ENCODE measurements at places on chromosomes 6 and 20.

GRCh38 chr6:55450005-55450404, 122.7 kb downstream of the GFRAL start:
- no peak for DNase-seq

GRCh38 chr20:34365765-34366213, 2.7 kb downstream of the ITCH start:
- peak; percentile 50 for DNase-seq

GRCh38 chr6:11537229-11538051, at the start of gene TMEM170B:
TSS of gene TMEM170B (plus strand) at chr6:11537749. CDS start at chr6:11538278, 529 bp downstream.
- peak; percentile 96 for DNase-seq

GRCh38 chr6:147950623-147950987, 392.0 kb upstream of the SASH1 start:
- DNase-seq = no peak

DNA sequence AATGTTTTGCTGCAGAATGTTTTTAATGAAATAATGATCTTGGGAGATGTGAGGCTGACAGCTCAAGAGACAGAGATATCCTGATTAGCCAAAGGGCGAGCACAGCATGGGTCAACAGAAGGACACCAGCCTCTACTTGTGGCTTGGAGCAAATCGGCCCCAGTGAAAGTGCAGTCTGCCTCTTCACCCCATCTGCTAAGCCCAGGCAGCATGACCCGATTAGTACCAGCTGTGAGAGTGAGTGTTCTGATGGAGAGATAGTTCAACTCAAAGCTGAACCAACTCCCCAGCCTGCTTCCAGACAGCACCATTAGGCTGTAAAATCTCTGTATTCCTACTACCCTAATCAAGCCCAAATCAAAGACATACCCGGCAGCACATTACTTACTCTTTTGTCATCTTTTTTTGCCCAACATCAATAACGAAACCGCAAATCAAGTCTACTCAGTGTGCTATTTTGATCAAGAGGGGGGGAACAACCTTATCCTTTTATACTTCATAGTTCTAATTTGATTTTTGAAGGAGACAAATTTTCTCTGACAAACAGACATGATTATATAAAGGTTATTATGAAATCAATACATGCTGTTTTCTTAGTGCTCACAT, 514.1 kb upstream of the NRSN1 start:
- DNase-seq = no peak

DNA sequence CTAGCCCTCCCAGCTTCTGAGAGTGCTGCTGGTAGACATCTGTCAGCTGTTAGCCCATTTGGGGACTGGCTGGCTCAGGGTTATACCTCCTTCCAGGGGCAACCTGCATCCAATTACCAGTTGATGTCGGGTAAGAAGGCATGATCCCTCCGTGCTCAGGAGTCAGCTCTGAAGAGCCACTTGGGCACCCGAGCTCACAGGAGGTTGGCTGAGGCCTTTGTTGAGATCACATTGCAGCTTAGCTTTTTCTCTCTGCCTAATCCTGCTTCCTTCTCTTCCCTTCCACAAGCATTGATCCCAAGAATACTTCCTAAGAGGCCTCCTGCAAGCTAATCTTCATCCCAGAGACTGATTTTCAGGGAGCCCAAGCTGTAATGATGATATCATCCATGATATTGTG, 35.5 kb downstream of the SCP2D1 start:
- no peak for DNase-seq

DNA sequence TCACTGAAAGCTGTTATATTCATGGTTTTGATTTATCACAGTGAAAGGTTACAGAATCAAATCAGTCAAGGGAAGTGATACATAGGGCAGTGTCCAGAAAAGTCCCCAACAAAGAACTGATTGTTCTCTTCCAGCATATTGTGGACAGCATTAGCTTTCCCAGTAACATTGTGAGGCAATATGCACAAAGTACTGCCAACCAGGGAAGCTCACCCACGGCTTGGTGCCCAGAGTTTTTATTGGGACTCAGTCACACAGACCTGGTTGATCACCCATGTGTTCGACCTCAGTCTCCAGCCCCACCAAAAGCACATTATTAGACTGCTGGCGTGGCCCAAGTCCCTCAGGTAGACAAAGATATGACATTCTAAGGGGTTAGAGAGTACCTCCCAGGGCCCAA, 76.0 kb downstream of the LCA5 start:
- DNase-seq = no peak

GRCh38 chr6:33869826-33870423, 66.1 kb upstream of the MLN start:
- DNase-seq = no peak

- no peak for DNase-seq
These were observed 59.1 kb upstream of the NT5E start for GRCh38 chr6:85390775-85391174.

- DNase-seq = peak; percentile 25
These were observed 73.5 kb upstream of the RNF217 start for GRCh38 chr6:124888581-124889371.

DNA sequence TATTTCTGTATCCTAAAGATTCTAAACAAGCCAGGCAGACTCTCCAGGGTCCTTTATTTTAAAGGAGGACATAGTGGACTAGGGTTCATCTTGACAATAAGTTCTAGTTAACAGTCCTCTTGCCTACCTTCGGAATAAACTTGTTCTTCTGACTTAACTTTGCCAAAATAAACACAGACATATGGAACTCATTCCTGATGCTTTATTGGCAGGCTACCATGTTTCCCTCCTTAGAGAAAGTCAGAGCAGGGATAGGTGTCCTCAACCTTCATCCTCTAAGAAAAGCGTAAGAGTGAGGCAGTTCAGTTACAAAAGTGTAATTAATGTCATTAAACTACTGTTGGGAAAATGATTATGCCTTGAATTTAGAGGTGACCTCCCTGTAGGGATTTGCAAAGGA, 46.9 kb upstream of the NRSN1 start:
- DNase-seq = no peak

- DNase-seq = peak; percentile 52
These were observed 22.9 kb downstream of the STX7 start for GRCh38 chr6:132490024-132490423.

DNA sequence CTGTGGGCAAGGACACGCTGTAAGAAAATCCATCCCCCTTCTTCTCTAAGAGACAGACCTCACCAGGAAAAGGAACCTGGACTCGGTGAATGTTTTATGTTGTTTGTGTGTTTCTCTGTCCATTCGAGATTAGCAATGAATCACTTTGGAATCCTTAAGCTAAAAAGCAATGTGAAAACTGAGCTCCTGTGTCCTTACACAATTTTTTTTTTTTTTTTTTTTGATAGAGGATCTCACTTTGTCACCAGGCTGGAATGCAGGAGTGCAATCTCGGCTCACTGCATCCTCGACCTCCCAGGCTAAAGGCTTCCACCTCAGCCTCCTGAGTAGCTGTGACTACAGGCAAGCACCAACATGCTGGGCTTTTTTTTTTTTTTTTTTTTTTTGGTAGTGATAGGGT, 32.1 kb downstream of the BFSP1 start:
- no peak for DNase-seq

DNA sequence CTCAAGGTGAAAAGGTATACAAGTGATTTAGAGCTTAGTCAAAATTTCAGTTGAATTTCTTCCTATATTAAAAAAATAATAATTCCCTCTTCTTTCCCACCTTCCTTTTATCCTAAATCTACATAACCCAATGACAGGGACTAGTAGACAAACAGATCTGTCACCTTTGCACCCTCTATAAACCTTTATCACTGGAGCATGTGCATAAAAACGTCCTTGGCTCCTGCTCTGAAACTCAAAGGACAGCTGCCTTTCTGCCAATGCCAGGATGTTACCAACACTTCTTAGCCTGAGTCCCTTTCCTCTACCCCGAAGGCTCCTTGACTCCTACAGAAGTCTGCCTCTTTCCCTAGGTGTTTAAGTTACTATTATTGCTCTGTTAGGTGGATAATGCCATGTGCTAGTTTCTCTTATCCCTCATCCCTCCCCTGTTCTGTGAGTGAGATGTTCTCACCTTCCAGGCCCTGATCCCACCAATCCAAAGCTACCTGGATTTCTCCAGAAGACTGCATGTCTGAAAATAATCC, 4.3 kb downstream of the CLVS2 start:
- no peak for DNase-seq

DNA sequence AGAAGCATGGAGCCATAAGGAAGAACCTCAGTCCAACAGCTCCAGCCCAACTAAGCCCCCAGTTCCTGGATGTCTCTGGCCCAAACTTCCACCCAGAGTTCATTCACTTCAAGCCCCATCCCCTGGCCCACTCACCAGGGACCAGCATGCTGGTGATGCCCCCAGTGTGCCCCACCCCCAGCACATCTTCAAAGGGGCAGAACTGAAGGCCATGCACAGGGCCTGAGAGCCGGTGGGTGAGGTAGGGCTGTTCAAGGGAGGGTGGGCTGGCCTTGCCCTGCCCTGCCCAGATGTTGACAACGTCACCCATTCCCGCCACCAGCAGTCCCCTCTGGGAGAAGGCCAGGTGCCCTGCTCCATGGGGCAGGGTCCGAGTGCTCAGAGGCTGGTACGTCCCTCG, 3.6 kb downstream of the B3GALT4 start:
- no peak for DNase-seq

- no peak for DNase-seq
These were observed 32.7 kb downstream of the COL20A1 start for GRCh38 chr20:63325554-63326313.

GRCh38 chr20:10861619-10862018, 187.8 kb upstream of the JAG1 start:
- DNase-seq = no peak

- DNase-seq = no peak
These were observed 81.2 kb upstream of the MAN1A1 start for GRCh38 chr6:119430805-119431204.

DNA sequence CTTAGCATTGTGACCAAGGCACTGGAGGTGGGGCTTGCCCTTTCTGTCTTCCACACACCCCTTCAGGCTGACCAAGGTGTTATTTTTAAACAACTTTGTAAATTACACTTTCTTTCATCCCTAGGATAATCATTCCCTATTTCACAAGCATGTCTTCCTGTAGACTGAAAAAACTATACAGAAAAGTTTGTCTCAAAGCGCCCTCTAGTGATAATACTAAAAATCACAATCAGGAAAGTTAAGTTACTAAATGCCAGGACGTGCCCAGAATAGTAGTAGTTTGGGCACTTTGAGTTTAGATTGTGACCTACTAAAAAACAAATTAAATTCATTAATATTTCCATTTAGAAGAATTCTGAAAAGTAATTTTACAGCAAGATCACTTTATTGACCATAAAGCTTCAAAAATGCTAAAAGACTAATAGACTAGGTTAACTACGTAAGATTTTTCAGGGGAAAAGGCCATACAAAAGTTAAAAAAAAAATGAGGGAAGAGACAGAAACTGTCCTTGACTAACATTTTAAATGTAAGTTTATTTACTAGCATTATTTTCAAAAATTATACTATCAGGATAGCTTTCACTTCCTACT, 123.3 kb upstream of the DUSP22 start:
- no peak for DNase-seq

DNA sequence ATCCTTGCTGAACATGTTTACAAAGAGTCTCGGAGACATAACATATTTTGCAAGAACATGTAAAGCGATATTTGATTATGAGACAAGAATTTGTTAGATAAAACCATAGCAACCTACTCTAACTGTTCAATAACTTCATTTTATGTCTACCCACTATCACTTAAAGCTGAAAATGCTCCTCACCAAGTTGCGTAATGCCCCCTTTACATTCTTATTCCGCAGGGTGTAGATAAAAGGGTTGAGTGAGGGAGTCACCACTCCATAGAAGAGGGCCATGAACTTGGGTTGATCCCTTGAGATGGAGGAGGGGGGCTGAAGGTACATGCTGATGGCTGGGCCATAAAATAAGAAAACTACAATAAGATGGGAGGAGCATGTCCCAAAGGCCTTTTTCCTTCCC, 29.9 kb downstream of the OR2J3 start:
- no peak for DNase-seq

DNA sequence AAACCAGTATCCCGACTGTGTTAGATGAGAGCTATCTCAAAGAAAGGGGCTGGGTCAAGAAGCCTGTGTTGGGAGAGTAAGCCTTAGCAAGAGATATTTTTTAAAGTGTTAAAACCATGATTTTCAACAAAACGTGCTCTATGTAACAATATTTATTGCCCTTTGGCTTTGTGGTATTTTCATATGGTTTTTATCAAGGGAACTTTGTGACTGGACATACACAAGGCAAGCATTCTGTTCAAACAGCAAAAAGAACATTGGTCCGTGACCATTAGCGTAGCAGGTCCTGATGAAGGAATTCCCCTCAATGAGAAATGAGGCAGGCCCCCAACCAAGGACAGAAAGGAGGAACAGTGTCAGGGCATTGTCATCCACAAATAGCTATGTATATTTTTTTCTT, 222.6 kb downstream of the MYLK4 start:
- DNase-seq = no peak

DNA sequence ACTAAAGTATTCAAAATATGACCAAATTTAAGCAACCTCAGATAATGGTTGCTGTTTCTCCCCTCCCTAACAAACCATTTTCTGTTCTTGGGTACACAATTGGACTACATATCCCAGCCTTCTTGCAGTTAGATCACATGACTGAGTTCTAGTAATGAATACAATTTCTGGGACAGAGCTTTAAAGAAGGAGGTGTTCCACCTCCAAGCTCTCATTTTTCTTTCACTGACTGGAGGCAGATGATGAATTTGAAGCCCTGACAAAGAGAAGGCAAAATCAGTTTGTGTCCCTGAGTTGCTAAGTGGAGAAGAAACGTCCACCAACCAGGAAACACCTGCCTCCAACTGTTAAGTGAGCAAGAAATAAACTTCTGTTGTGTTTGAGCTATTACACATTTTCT, 117.2 kb downstream of the LCA5 start:
- no peak for DNase-seq

DNA sequence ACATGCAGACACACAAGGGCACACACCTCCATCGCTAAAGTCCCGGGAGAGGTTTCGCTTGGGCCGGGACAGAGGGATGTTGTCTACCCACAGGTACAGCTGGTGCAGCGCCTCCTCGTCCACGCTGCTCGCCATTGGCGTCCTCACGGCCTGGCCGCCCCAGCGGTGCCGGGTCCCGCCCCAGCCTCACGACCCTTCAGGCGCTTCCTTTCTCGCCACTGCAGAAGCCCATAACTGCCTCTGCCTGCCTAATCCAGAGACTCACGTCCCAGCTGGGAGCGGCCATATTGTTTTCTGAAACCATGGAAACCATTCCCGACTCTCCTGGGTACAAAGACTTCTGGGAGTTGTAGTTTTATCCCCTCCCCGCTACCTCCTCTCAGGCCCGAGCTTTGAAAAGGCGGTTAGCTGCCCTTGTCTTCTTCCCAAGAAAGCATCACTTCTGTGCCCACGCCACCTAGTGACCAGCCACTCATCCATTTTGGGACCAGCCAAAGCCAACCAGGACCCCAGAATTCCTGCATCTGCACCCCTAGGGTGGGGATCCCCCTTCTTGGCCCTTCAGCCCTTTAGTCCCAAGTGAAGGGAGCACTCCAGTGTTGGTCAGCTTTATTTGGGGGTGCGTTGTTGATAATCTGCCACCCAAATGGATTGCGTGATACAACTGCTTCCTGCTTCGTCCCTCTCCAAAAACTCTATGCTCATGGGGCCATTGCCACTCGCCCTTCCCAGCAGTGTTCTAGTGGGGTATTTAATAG, at the start of gene SPEF1:
TSS of gene SPEF1 (minus strand) at position 296 of the 758 bp plus-strand sequence. CDS start at position 135, 161 bp downstream.
- peak; percentile 87 for DNase-seq

GRCh38 chr6:150252714-150253444, 110.0 kb downstream of the PPP1R14C start:
- DNase-seq = no peak

Measured in CD14-positive monocyte (primary cell).